ENCODE measurements at places on chromosomes 6 and 20.

DNA sequence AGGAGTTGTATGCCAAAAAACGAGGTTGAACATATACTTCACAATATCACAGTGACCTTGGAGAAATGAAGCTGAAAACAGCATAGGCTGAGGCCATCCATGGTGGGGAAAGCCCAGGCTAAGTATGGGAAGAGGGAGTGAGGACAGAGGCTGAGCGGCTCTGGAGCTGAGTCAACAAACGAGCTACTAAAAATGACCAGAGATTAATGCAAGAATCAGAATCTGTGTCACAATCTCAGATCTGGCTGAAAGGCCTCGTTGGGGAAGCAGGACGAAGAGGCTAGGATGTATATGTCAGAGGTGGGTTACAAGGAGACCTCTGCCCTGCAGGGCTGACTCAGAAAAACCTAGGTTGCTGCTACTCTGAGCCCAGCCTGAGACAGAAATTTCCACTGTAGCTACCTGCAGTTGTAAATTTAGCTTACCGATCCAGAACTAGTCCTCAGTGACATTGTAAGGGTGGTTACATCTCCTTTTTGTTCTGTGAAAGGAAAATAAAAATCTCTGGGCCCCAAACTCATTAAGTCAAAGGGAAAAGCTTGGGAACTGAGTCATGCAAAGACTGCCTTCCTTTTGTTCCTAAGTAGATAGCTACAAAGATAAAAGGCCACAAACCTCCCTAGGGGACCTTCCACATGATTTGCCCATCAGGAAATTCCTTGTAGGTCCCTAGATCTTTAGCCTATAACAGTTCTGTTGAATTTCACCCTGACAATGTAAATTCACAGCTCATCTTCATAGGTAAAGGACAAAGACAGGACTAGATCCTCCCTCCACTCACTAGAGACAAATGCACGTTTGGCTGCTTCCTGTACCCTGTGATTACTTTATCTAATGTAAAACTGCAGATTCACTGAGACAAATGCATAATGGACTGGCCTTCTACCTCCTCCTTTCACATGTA, 8.5 kb upstream of the TUBB2A start:
- peaks cover 3% of the 10 kb centered on the region for H3K4me1 ChIP-seq
- H3K4me3 ChIP-seq, result no peak overlapping the region
- no peaks in the 10 kb centered on the region for H3K36me3 ChIP-seq
- no peaks in the 10 kb centered on the region for H3K27me3 ChIP-seq

DNA sequence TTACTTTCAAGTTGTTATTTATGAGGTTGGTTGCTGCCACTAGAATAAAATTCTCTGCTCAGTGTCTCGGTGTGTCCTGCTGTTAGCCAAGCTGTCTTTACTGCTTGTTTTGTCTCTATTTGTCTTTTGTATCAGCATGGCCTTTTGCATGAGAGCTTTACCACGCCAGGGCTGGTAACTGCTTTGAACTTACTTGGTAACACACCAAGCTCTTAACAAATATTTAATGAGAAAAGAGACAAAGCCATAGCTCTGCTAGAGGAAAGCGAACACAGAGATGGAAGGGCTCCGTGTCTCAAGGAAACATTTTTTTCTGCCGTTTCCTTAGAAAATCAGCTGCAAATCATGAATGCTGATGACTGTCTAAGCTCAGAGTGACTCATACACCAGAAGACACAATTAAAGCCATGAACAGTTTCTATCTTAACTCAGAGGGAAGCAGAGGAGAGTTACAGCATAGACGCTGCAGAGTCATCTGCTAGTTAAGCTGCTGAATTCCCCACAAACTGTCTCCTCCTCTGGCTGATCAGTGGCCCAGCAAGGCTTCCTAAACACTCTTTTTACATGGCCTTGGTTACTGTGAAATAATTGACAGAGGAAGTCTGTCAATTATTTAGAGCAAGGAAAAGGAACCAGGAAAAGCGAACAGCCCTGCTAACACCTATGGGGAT, 44.8 kb downstream of the AGPAT4 start:
- no peak for DNase-seq
- no peak overlapping the region for H3K27ac ChIP-seq
- no peak overlapping the region for H3K4me3 ChIP-seq

- no peak for DNase-seq
- H3K27me3 ChIP-seq, result no peaks in the 10 kb centered on the region
- H3K36me3 ChIP-seq, result no peaks in the 10 kb centered on the region
- H3K4me1 ChIP-seq, result no peaks in the 10 kb centered on the region
These were observed 59.3 kb downstream of the UBE3D start for GRCh38 chr6:83006270-83006905.

GRCh38 chr6:124901084-124901483, 61.2 kb upstream of the RNF217 start:
- H3K27ac ChIP-seq, result no peak overlapping the region
- DNase-seq, result no peak
- no peaks in the 10 kb centered on the region for H3K27me3 ChIP-seq

- no peak overlapping the region for H3K4me3 ChIP-seq
- DNase-seq, result no peak
- H3K4me1 ChIP-seq, result peaks cover 85% of the 10 kb centered on the region
- H3K36me3 ChIP-seq, result peaks cover 33% of the 10 kb centered on the region
- H3K27ac ChIP-seq, result peak overlapping the region; percentile 96
- H3K27me3 ChIP-seq, result no peaks in the 10 kb centered on the region
These were observed 74.5 kb upstream of the TULP1 start for GRCh38 chr6:35587167-35587566.

DNA sequence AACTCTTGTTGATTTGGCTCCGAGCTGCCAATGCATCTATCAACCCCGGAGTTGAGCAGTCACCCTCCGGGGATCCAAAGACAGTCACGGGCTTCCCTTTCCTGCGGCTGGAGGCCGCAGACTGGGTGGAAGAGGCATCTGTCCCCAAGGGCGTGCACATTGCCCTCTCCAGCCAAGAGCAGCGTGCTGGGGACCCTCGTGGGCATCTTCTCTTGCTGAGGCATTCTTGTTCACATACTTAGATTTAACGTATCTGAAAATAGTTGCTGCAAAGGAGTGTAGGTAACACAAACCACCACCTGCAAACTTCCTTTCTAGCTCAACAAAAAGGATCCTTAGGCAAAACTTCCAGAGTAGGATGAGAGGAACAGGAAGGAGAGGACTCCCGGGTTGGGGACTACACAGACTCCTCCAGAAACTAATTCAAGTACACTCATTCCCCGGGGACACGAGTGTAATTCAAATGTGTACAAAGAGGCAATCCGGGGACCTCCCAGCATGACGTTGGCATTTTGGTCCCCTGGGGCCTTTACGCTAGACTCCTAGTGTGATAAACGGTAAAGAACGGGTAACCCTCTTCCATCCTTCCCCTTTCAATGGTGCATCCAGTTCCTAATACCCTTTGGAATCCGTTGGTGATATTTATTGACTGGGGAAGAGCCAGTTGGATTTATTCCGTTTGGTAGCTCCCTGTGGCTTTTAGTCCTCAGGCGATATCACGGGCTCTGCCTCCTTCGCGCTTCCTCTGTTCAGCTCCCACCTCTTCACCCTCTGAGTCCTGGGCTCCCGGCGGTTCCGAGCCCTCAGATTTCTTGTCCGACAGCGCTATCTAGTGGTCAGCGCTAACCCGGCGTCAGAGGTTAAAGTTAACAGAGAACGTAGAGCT, 2.7 kb upstream of the COL12A1 start:
- H3K4me3 ChIP-seq, result no peak overlapping the region
- H3K27ac ChIP-seq, result no peak overlapping the region
- peaks cover 43% of the 10 kb centered on the region for H3K4me1 ChIP-seq
- H3K36me3 ChIP-seq, result no peaks in the 10 kb centered on the region
- no peaks in the 10 kb centered on the region for H3K27me3 ChIP-seq

DNA sequence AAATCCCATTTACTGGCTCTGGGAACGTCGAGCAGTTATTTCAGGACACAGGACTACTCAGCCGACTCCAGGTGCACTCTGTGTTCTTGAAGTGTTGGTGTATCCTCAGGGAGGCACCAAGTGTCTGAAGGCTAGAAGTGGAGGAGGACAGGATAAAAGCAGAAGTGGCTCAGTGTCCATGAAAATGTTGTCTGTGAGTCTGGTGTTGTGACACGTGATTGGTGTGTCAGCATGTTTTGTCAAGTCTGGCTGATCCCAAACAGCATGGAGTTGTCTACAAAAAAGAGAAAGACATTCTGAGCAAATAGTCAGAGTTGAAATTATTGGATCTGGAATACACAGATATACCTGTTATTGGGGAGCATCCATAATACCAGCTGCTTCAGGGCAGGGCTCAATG, 30.3 kb downstream of the SCGN start:
- H3K27ac ChIP-seq, result no peak overlapping the region
- H3K27me3 ChIP-seq, result no peaks in the 10 kb centered on the region
- no peaks in the 10 kb centered on the region for H3K4me1 ChIP-seq
- H3K4me3 ChIP-seq, result no peak overlapping the region

DNA sequence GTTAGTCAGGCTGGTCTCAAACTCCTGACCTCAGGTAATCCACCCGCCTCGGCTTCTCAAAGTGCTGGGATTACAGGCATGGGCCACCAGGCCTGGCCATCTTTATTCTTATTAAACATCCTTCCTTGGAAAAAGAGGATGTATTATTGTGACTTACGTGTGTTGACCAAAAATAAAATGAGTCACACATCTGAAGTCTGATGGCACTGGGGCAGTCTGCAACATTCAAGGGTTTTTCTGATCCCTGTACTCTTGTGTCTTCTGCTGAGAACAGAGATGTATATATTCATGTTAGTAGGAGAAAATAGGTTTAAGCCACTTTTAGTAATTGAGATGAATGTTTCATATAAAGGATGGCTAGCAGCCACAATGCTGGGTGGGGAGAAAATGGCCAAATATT, 129.9 kb upstream of the RIPOR2 start:
- H3K4me1 ChIP-seq, result no peaks in the 10 kb centered on the region
- no peak overlapping the region for H3K27ac ChIP-seq
- no peaks in the 10 kb centered on the region for H3K27me3 ChIP-seq
- DNase-seq, result no peak

Measured in thyroid gland (tissue), 4 donors.